LoVo (cell line): ENCODE measurements at places on chromosomes 3 and 15.

- DNase-seq: peak; percentile 56
Observed at GRCh38 chr3:141979050-141979671, 102.7 kb downstream of the ATP1B3 start.

GRCh38 chr3:123821920-123822319 lies 62.2 kb downstream of the MYLK start:
- DNase-seq: no peak

- DNase-seq: no peak
Observed at GRCh38 chr15:41797201-41797944, 23.1 kb downstream of the MAPKBP1 start.

DNA sequence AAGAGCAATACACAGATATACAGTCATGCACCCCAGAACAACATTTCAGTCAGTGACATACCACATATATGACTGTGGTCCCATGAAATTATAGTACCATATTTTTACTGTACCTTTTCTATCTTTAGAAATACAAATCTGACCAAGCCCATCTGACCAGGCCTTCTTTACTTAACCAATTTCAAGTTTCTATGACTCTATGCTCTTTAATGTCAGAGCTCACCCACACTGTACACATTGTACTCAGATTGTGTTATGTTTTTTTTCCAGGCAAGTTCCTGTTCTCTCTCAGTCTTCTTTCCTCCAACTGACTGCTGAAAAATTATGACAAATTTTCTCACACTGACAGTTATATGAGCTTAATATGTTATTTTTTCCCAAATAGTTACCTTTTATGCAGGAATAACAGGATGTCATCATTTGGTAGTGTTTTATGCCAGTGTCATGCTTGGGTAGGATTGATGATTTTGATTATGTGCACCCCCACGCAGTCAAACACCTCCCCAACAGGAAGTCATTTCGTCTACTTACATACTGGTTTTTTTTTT lies 8.0 kb upstream of the CBLB start:
- no peak for DNase-seq

DNA sequence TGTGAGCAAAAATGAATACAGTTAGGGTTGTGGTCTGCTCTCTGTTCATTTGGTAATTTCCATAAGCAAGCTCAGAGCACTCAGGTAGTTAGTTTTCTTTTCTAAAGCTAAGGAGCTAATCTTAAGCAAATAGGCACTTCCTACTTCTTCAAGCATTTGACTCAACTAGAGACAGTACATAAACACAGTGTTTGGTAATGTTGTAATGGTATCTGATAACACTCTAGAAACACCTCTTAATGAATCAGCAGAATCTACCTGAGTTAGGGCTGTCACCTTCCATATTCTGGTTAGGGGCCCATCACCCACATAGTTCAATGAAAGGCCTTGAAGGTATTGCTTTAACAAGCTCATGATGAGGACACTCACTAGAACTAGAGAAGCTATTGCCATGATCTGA lies 83.1 kb downstream of the PLCH1 start:
- no peak for DNase-seq
